Muscle of back (tissue), 13 donors: ENCODE measurements at places on chromosomes 7 and 10. TPM values are rescaled to one million over a fixed set of nuclear protein-coding genes. Genes with fewer than 3 reads are reported as not detected.
A peak's percentile ranks its signal among the peaks of the same experiment; 100 is the strongest.

Gene GNAT3
- polyA plus RNA-seq, result not detected

DNA sequence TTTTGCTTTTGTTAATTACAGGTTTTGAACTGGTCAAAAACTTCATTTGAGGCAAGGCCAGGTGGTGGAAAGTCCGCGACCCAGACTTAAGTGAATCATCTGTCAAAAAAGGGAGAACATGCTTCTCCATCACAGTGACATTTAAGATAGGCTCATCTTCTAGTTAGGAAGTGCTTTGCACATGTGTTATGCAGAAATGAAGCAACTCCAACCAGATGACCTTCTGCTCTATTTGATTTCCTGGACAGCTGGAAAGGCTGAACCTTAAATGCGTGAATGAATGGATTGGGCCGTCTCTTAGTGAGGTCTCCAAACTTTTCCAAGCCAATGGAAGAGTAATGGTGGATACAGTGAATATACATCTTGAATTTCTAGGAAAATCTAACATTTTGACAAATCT lies 101.6 kb upstream of the FAM13C start:
- no peak for DNase-seq

GRCh38 chr10:15763006-15763405 lies 43.3 kb upstream of the ITGA8 start:
- no peak for DNase-seq

GRCh38 chr10:97538839-97539238 lies 33.7 kb upstream of the ANKRD2 start:
- no peak for DNase-seq

Gene COL17A1
- polyA plus RNA-seq, result 0.65 TPM

DNA sequence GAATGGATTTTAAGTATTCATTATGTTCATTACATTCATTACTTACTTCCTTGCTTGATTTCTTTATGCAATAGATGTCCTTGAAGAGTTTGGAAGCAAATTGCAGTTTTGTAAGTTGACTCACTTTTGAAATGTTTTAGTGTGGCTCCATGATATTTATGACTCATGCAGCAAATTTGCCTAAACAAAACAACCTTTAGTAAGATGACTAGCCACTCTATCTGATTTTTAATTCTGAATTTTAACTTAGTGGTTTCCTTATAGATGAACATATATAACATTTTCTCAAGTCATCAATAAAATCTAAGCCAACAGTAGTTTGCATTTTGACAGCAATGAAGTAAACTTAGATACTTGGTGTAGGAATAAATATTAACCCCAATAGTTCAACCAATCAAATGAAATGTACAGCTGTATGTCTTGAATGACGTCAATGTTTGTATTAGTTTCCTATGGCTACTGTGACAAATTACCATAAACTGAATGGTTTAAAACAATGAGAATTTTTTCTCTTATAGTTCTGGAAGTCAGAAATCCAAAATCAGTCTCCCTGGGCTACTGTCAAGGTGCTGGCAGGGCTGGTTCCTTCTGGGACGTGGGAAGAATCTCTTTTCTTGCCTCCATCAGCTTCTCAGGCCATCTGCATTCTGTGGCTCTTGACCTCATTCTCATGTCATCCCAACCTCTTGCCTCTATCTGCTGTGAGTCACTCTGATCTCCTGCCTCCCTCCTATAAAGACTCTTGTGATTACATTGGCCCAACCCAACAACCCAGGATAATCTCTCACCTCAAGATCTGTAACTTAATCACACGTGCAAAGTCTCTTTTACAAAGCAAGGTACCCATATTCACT lies 73.4 kb downstream of the AHR start:
- no peak for DNase-seq

GRCh38 chr7:23164846-23165245 lies 17.0 kb upstream of the NUP42 start:
- no peak for DNase-seq

DNA sequence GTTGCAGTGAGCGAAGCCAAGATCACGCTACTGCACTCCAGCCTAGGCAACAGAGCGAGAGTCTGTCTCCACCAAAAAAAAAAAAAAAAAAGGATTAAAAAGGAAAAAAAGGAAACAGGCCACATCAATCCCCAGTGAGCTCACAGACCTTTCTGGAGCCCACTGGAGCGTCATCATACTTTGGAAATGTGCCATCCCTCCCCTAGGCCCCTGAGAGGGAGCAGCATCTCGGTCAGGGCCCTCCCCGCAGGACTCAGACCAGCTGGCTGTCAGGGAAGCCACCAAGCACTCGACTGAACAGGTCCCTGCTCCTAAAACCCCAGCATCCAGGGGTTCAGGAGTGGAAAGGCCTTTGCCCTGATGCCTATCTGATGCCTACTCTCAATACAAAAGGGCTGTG lies 97.9 kb upstream of the SH2B2 start:
- no peak for DNase-seq

- no peak for DNase-seq
Observed at GRCh38 chr10:11918384-11918783, 95.2 kb downstream of the PROSER2 start.

Gene TPST1
- 16.1 TPM for polyA plus RNA-seq

Gene UPK3BL2
- polyA plus RNA-seq, result 9.9 TPM

- no peak for DNase-seq
Observed at GRCh38 chr7:87424075-87424474, 51.4 kb downstream of the ABCB4 start.

DNA sequence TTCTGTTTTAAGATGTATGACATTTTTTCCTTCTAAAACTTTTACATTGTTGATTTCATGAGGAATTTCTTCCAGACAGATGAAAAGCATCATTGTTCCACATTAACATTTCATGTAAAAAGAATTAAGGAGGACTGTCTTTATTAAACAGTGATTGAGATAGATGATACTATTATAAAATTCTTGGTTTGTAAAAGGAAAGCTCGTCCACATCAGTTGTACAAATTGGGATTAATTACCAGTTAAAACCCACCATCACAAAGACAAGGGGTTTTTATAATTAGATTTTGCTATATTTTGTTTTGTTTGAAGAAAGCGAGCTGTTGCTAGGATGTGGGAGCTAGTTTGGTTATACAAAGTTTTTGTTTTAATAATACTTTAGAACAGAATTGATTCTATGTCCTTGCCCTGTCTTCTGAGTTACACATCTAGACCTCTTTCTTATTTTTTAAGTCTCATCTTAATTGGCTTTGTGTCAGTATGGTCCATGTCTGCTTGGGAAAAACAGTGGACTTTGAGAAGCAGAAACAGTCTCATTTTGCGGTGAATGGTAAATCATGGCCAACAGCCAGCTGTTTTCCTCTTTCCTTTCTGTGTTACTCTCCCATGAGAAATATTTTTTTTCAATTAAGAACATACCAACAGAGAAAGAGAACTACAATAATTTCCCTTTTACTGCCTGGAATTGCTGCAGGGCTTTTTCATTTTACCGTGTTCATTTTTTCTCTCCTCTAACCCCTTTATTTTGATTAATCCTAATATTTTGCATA lies 3.2 kb downstream of the TES start:
- peak; percentile 69 for DNase-seq

DNA sequence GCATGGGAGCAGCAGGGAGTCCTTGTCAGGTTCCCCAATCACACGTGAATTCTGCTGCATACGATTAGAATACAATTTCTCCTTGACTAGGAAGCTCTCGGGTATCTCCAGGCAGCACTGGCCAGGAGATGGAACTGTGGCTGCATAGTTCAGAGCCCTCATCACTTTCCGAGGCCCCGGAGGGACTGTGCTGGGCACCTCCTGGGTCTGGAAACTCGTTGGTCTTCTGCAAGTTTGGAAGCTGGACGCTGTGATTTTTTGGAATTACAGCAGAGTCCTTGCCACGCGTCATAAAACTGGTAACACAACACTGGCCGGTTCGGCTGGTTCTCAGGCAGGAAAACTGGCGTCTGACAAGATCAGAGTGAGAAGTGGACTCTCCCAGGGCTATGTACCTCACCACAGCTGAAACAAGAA lies 216.1 kb downstream of the CCDC3 start:
- no peak for DNase-seq

GRCh38 chr10:70685455-70685911 lies 13.2 kb downstream of the ADAMTS14 start:
- no peak for DNase-seq

GRCh38 chr10:31604096-31604495 lies 285.1 kb downstream of the ZEB1 start:
- peak; percentile 62 for DNase-seq

Gene CALHM1
- polyA plus RNA-seq, result 0.07 TPM

DNA sequence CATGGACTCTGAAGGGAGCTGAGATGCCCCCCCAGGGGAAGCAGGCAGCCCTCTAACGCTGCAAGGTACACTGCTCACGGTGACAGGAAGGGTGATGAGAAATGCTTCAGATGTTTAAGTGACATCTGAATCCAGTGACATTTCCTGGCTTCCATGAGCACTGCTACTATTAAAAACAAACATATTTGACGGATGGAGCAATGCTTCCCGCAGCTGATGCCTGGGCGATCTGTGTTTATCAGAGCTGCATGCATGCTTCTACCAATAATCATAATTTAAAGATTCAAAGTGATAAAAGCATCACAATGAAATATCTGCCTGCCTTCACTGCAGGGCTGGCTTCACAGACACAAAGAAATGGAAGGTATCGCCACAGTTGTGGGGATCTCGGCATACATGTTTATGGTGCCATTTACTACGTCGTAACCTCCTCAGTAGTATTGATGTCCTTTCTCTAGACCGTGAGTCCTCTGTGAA lies 66.1 kb upstream of the AOAH start:
- DNase-seq, result no peak

DNA sequence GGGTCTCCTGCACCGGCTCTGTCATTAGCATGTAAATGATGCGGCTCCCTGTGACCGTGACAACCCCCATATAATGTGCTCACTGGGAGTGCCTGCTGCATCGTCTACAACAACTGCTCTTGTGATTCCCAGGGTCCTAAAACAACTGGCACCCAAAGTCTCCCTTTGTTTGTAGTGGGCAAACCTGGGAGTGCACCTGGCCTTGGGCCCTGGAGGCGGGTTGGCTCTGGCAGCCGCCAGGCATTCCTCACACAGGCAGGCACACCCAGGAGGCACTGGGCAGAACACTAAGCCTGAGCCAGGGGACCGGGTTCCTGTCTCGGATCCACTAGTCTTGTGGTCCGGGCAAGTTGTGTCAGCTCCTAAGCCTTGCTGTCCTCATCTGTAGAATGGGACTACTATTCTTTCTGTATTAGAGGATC lies 115.5 kb upstream of the GPR26 start:
- no peak for DNase-seq

- DNase-seq, result no peak
Observed at GRCh38 chr10:1309617-1310270, 253.6 kb downstream of the WDR37 start.

DNA sequence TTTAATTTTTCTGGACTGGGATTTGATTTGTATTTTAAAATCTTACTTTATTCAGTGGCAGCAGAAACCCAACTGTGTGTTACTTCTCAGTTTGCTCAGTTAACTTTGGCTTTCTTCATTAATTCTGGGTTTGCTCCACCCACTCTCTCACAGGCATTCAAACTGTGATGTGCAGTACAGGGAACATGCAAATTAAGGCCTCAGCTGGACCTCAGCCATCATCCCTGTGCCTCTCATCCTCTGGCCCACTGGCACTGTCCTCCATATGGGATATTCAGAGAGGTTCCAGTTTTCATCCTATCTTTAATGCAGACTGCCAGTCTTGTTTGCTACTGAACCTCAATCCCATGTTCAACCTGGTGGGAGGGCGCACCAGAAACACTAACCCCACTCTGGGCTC lies 743.4 kb upstream of the IGFBP3 start:
- DNase-seq, result no peak

- DNase-seq, result peak; percentile 31
Observed at GRCh38 chr10:52778511-52779392, 6.2 kb upstream of the MBL2 start.

DNA sequence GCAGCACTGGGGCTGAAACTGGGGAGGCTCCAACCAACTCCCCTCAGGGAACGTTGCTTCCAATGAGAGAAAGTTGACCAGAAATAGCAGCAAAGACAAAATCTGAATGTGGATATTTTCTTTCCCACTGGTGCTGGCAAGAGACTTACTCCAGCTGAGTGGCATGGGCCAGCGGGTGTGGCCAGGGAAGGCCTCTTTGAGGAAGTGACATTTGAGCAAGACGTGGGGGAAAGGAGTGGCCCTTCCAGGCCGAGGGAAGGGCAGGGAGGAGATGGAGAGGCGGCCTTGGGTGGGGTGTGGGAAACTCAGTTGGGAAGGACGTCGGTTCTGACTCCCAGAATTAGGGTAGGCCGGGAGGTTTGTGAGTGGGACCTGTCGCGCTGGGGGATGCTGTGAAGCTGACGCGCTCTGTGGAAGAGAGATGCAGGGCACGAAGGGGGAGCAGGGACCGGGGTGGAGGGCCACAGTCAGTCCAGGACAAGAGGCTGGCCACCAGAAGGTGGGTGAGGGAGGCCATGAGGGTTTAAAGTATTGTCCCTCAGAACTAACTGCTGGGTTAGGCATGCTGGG lies 96.7 kb upstream of the IKZF1 start:
- DNase-seq, result no peak

DNA sequence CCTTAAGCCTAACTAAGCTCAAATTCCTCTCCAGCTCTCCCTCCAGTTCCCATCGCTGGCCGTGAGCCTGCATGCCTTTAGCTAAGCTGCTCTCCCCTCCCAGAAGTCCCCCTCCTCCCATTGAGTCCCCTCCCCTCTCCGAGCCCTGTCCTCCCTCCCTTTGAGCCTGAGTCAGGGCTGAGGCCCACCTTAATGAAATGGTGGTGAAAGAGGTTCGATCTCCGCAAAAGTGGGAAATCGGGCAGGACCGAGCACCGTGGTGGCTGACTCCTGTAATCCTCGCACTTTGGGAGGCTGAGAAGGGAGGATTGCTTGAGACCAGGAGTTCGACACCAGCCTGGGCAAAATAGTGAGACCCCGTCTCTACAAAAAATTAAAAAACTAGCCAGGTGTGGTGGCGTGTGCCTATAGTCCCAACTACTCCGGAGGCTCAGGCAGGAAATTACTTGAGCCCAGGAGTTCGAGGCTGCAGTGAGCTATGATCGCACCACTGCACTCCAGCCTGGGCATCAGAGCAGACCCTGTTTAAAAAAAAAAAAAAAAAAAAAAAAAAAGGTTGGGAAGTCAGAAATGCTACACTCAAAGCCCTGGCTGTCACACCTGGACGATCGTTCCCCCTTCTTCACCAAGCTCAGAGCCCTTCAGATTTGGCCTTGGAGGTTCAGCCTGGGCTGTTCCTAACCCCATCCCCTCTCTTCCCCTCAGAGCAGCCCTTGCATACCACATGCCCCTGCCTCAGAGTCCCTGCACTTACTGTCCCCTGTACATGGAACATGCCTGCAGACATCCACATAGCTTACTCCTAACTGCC lies 995 bp upstream of the CLDN3 start:
- no peak for DNase-seq

DNA sequence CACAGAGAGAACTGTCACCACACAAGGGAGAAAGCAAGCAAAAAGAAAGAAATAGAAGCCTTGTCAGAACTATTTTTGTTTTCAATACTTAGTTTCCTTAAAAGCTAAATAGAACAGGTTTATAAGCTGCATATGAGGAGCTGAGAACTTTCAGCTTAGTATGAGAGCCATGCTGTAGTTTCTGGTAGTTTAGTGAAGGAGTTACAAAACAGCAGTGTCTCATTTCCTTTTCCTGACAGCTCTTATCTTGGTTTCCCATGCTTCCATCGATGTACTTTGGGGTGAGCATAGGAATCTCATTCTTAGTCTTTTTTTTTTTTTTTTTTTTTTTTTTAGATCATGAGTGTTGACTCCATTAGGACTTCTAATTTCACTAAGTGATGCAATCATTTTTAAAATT lies 8.6 kb upstream of the CHRM2 start:
- DNase-seq, result no peak

Gene CYP26A1
- 0.39 TPM for polyA plus RNA-seq

- DNase-seq, result peak; percentile 80
Observed at GRCh38 chr7:92835261-92835850, 1.0 kb downstream of the CDK6 start.
